ENCODE measurements at places on chromosomes 3 and 15.

DNA sequence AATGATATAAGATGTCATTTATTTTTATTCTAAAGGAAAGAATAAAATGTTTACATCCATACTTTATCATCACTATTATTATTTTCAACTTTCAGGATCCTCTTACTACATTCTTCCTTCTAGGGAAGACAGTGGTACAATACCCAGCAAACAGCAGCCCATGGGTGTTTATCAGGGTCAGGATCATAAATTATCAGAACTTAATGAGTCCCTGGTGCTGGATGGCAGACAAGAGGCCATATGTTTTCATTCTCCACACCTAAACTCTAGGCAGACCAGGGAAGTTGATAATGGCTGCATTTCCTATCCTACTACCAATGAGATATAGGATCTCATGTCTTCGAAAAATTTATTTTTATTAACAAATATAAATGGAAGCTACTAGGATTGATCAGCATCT, 127.7 kb downstream of the SAMMSON start:
- no peak for DNase-seq

GRCh38 chr15:54088837-54089236, 110.6 kb downstream of the UNC13C start:
- DNase-seq = no peak

DNA sequence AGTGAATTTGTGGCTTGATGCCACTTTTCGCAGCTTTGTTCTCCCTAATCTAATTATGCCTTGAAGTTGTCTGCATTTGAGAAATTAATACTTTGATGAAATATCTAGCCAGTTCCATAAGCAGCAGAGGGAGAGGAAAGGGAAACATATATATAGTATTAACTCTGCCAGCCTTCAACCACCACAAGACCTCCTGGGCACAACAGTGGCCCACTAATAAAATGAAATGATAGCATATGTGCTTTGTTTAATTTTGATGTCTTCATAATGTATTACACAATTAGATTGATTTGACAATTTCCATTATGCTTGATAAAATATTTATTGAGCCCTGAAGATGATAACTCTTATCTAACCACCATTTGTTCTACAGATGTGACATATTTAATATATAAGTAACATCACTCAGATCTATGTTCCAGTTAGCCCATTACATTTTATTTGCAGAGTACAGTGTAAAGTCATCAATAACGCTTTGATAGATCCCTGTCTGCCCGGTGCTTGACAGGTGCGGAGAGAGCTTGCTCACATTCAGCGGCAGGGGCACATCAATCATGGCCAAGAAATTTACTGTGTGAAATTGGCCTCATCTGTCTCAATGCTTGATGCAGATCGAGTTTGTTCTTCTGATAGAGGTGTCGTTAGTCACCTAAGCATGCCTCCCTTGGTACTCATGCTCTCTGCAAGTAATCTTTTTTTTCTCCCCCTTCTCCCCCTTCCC, 187.4 kb downstream of the MECOM start:
- DNase-seq = no peak

DNA sequence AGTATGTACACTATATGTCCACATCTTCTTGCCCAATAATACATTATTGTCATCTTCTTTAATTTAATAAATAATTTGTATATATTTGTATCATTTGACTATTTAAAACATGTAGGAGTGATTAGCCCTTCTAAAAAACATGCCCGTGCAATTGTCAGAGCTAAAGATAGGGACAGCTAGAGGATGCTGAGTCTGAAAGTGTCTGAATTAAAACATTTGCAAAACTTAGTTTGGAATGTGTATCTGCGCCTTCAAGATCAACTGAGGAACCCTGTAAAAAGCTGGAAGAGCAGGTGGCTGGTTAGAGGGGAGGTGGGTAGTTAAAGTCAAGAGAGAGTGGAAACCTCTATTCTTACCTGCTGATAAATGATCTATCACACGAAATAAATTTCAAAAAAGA, 4.7 kb downstream of the SLITRK3 start:
- DNase-seq = no peak

DNA sequence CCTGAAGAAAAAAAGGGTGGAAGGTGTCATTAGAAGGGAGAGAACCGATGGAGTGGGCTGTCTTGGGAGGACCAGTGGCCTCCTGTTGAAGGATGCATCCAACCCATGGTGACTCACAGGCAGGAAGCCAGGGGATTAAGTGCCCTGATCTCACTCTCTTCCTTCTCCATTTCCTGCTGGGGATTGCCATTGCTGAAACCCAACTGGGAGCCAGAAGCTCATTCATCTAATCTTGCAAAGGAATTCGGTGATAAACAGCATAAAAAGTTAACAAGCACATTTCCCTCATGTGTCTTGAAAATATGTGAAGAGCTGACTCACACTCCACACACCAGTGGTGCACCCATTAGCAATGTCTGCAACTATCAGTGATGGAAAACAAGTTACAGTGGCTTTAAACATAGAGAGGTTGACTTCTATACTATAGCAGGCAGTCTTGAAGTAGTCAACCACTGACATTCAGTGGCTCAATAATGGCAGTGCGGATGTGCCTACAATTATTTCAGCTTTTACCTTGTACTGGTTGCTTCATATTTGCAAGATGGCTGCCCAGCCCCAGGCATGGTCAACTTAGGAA, 12.8 kb upstream of the CSRNP1 start:
- DNase-seq = no peak

GRCh38 chr15:21260966-21261395, 179.3 kb downstream of the POTEB3 start:
- DNase-seq = no peak

DNA sequence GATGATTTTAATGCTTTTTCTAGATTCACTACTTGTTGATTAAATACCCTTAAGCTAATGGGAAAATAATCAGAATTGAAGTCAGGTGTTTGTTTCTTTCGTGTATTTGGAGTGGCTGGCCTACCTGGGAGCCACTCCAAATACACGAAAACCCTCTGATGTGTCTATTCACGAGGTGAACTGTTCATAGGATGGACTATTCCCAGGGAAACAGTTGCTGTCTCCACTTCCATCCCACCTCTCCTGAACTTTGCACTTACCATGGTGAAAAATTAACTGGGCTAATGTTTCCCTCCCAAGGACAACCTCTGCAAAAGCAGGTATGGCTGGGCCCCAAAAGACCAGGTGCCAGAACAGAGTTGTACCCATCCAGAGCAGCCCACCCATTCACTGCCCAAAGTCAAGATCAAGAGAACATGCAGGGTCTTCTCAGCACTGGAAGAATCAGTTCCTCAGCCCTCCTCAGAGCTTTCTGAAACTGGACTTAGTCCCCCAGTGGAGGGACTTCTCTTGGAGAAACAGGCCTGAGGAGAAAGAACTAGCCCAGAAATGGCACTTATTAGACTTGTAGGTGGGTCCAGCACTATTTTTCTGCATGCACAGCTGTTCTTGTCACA, 2.9 kb upstream of the SMAD3 start:
- no peak for DNase-seq

DNA sequence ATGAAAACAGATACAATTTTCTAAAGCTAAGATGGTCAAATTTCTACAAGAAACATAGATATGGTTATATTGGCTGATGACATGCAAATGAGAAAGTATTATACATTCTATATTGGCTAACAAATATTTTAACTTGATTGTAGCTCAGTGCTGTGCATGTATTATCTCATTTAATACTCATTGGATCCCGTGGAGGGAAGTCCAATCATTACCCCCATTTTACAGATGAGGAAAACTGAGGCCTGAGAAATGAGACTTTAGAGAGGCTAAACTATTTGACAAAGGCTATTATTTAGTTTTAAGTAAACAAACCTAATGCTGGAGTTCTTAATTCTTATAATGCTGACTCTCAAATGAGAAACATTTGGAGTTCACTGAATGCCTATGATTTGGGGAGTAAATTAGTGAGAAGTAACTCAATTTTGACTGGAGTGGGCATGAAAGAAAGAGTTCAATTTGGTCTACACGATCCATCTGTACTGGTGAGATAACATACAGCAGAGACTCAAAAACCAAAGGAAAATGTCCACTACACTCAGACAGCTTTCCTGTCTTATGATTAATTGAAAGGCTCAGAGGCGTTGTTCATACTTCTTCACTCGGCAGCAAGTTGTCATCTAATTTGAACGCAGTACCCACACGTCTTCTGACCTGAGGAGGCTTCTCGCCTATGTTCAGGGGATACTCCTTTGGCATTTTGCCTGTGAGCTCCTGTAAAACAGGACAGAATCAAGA, 72.2 kb upstream of the LMOD3 start:
- no peak for DNase-seq

DNA sequence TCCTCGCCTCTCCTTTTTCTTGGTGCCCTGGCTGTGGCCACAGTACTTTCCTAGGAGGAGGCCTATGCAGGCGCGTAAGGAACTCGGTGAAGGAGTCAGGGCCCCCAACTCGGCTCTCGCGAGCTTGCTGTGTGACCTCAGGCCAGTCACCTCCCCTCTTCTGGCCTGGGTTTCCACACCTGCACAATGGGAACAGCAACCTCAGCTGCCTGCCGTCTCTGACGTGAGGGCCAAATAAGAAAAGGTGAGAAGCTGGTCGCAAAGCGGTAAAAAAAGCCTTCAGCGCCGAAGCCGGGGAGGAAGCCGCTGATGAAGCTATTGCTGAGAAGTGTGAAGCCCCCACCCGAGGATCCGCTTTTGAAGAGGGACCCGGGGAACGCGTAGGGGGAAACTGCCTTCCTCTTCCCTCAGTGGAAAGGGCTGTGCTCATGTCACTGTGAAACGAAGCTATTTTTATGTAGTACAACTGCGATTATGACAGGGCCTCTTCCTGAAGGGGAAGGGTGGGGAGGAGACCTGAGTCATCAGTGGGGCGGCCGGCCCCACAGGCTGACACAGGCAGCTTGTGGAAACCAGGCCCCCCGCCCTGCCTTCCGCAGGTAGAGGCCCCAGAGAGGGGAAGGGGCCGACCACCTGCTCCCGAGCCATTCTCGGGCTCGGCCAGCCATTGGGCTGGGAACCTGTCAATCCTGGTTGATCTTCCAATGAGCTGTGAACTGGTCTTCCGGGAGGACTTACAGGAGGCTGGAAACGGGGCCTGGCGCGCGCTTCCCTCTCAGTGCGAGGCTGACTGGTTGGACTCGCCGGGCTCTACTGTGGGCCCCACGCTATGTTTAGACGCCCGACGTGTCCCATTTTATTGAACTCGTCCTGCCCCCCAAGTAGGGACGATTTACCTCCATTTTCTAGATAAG, 18.0 kb upstream of the ANKDD1A start:
- DNase-seq = peak; percentile 91

DNA sequence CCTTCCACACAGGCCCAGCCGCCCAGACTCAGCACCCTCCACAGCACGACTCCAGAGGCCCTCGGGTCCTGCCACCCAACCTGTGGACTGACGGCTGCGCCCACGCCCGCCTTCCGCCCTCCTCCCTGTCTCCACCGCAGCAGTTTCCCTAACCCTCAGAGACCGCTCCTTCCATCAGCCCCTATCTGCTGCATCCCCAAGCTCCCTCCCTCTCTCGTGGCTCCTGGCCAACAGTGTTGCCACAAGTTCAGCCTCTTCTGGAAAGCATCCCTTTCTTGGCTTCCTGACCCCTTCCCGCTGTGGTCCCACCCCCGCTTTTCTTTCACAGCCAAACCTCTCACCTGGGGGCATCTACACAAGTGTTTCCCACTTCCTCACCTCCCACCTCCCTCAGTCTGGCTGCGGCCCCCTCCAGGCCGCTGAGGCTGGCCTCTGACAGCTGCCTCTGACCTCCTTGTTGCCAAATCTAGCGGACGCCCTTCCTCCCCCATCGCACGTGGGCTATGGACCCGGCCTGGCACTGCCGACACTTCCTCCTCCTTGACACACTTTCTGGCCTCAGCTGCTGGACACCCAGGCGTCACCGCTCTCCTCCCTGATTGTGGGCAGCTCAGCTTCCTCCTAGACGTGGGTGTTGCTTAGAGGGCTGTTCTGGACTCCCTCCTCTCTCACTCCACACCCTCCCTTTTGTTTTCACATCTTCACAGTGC, 168.8 kb upstream of the TLE3 start:
- no peak for DNase-seq

- DNase-seq = no peak
Observed at GRCh38 chr3:107939691-107940442, 151.0 kb downstream of the CD47 start.

DNA sequence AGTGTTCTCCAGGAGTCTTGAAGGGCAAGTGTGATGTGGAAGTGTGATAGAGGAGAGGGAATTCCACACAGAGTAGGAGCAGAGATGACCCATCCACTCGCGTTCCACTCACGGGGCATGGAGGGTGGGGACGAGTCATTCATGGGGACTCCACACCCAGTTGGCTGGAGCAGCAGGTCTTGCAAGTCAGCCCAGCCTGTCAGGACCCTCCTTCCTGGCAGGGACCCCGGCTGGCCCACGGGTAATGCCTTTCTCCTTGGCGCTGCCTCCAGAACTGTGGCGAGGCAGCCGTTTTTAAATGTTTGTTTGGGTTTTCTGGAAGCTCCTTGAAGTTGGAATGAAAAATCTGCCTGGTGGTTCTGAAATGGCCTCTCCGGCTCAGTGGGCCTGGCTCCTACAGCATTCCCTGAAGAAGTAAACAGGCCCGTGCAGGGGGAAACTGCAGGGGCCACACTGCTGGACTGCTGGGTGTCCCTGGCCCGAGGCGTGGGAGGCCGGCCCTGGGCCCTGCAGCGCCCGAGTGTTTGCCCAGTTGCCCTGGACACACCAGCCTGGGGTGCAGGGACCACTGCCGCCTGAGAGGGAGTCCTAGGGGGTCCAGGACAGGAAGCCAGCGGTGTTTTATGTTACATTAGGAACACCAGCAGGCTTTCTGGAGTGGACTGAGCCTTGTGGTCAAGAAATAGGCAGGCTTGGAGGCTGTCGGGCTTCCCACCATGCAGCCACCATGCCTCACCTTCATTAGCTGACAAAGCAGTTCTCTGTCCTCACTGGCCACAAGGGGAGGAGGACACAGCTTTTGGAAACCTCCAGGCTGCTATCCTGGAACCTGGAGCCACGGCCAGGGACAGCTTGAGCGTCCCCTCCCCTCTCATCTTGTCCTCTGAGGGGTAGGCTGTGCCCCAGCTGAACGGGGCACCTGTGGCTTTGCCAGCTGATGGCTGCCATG, 61.3 kb downstream of the CEMIP start:
- DNase-seq = no peak

DNA sequence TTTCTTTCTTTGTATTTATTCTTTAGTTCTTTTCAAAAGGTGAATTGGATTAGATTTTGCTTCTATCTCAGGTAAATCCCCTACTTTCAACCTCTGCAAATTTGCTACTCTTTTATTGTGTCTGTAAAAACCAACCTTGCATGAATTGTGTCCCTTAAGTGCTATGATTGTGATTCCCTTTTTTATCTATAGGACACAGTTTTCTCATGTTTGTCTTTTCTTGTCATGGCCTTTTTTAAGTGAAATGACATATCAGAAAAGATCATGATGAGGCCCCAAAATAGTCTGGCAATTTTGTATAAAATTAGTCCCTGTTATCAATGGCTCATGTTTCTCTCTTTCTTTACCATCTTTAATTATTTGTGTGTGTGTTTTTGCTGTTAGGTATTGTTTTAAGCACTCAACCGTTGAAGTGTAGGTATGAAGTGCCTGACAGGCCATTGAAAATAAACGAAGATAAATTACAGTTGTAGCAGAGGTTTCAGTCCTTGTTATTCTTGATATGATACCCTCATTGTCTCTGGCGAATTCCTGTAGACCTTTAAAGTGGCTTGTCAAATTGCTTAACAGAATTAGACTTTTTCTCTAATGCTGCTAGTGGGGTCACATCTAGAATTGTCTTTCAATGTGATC, 184.3 kb downstream of the UBE2E2 start:
- no peak for DNase-seq

- DNase-seq = no peak
Observed at GRCh38 chr15:75065851-75066509, 42.6 kb downstream of the PPCDC start.
